ENCODE measurements at places on chromosomes 2 and 18. TPM values are rescaled to one million over a fixed set of nuclear protein-coding genes. Genes with fewer than 3 reads are reported as not detected.

DGUOK gene
- 64.8 TPM for total RNA-seq

GRCh38 chr18:37640504-37640903, 74.9 kb upstream of the CELF4 start:
- H3K27ac ChIP-seq: no peak overlapping the region
- H3K4me1 ChIP-seq: no peaks in the 10 kb centered on the region
- no peaks in the 10 kb centered on the region for H3K27me3 ChIP-seq
- DNase-seq: no peak

DNA sequence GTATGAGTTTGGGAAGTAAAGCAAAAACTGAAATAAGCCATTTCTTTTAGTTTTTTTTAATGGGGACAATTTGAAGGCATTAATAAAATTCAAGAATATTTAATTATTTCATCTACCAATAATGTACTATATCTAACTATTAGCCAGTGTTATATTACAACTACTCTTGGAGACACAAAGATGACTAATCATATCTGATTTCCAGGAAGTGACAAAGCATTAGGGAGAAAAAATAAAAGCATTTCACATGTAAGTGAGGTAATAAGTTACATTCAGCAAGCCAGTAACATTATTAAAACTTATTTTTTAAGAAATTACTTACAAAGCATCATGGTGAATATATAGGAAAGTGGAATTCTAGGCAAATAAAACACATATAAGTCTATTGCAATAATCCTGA, 781.3 kb upstream of the NRXN1 start:
- DNase-seq: no peak
- H3K27me3 ChIP-seq: no peaks in the 10 kb centered on the region
- no peak overlapping the region for H3K27ac ChIP-seq
- H3K4me3 ChIP-seq: no peak overlapping the region

- H3K27me3 ChIP-seq: no peaks in the 10 kb centered on the region
- H3K36me3 ChIP-seq: no peaks in the 10 kb centered on the region
- H3K4me3 ChIP-seq: no peak overlapping the region
- H3K4me1 ChIP-seq: peaks cover 35% of the 10 kb centered on the region
- no peak for DNase-seq
Observed at GRCh38 chr2:101980368-101980767, 11.4 kb upstream of the IL1R2 start.

DNA sequence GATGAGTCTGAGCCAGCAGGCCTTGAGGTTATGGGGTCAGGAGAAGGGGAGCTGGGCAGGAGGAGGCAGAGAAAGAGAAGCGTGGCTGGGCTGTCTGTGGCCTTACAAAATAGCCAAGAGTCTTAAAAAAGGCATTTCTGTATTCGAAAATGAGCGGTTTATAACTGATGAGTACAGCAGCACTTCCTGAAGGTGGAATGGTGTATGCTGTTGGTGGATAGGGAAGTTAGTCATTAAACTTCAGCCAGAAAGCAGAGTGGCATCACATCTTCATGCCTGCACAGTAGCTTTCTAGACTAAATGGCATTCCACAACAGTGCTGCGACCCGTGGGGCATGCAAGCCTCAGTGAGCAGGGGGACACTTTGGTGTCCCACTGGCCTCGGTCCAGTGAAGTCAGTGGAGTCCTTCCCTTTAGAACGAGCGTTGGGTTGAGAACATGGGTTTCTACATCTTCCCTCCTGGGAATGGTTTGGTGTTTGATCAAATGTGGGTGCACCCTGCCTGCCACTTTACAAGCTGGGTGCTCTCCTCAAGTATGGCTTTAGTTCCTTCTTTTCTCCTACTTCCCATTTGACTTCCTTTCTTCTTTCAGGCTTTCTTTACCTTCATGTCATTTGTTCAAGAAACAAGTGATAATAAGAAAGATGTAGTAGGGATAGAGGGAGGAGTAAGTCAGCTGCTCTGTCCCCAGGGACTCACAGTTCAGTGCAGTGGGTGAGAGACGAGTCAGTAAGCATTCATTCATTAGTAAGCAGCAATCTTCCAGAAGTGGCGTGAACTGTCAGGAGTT, 96.3 kb downstream of the ARMC9 start:
- H3K4me3 ChIP-seq: no peak overlapping the region
- no peaks in the 10 kb centered on the region for H3K27me3 ChIP-seq
- H3K27ac ChIP-seq: peak overlapping the region; percentile 25

DNA sequence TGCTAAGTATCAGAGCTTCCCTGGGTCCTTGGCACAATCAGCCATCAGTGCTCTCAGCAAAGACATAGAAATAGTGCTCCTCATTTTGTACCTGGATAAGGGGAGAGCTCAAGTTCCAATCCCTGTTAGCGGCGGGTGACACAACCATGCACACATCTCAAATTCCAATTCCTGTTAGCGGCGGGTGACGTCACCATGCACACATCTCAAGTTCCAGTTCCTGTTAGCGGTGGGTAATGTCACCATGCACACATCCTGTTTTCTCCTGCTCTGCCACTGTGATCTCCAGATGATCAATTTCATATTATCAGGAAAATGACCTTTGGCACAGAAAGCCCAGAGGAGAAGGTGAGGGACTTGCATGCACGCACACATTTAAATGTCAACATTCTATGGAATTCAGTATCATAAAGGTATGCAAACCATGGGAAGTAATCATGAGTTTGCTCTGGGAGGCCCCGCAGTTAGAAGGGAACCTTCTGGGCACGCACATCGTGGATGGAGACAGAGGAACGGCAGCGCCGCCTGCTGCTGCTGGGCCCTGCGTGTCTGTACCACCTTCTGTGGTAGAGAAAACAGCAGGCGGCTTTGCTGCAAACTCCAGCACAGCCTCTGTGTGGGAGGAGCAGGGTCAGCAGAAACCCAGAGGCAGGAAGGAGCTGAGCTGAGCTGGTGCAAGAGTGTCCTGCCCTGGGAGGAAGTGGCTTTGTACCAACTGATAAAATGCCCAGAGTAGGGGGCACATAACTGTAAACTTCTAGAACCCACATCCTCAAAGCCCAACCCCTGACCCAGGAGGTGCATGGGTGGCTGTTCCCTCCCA, 77.8 kb downstream of the MBP start:
- no peaks in the 10 kb centered on the region for H3K36me3 ChIP-seq
- no peaks in the 10 kb centered on the region for H3K27me3 ChIP-seq
- DNase-seq: peak; percentile 96
- peak overlapping the region; percentile 24 for H3K4me3 ChIP-seq

- DNase-seq: no peak
- peaks cover 27% of the 10 kb centered on the region for H3K36me3 ChIP-seq
- H3K27me3 ChIP-seq: no peaks in the 10 kb centered on the region
- H3K4me1 ChIP-seq: peaks cover 7% of the 10 kb centered on the region
Observed at GRCh38 chr2:47050762-47051161, 104.3 kb downstream of the STPG4 start.

- no peaks in the 10 kb centered on the region for H3K27me3 ChIP-seq
- no peaks in the 10 kb centered on the region for H3K4me1 ChIP-seq
- H3K36me3 ChIP-seq: no peaks in the 10 kb centered on the region
- no peak overlapping the region for H3K27ac ChIP-seq
Observed at GRCh38 chr18:78766651-78767533, 212.7 kb upstream of the SALL3 start.

DNA sequence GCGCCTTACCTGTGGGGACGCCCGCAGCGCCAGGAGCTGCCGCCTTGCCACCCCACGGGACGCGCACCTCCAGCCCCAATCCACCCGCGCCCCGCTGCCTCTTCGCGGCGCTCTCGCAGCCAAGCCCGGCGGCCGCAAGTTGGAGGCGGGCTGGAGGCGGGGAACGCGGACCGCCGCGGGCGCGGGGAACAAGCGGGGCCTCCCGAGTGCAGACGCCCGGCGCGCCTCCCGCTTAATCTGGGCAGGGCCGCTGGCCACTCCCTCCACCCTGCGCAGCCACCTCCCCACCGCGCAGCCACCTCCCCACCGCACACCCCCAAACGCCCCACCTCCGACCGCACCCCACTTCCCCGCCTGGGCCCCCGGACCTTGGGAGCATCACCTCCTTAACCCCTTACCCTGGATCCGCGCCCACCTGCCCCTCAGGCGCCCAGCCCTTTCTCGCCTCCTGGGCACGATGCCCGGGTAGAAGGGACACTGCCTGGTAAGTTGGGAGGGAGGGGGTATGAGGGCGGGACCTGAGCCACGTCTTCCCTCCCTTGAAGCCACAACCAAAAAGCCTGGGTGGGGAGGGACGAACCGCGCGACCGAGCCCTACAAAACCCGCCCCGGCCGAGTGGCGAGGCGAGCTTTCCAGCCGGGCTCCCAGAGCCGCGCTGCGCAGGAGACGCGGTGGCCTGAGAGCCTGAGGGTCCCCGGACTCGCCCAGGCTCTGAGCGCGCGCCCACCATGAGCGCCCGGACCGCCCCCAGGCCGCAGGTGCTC, at the start of the genes COL4A3 and COL4A4:
TSS of gene COL4A3 (plus strand) at position 627 of the 765 bp plus-strand sequence. CDS start at position 730, 103 bp downstream.
TSS of gene COL4A4 (minus strand) at position 208 of the 765 bp plus-strand sequence. CDS start 16,722 bp downstream, outside the sequence.
- H3K27ac ChIP-seq: no peak within 1 kb of the TSS
- DNase-seq: no peak
- H3K27me3 ChIP-seq: peaks cover 65% of the 10 kb centered on the region
- H3K36me3 ChIP-seq: no peaks in the 10 kb centered on the region

- H3K27ac ChIP-seq: no peak overlapping the region
- H3K4me3 ChIP-seq: no peak overlapping the region
- H3K27me3 ChIP-seq: peaks cover 8% of the 10 kb centered on the region
- DNase-seq: no peak
- H3K36me3 ChIP-seq: no peaks in the 10 kb centered on the region
- H3K4me1 ChIP-seq: peaks cover 20% of the 10 kb centered on the region
Observed at GRCh38 chr2:218785103-218785502, 3.2 kb downstream of the CYP27A1 start.

- no peaks in the 10 kb centered on the region for H3K27me3 ChIP-seq
- no peaks in the 10 kb centered on the region for H3K36me3 ChIP-seq
- no peak for DNase-seq
- no peak overlapping the region for H3K27ac ChIP-seq
Observed at GRCh38 chr2:101153787-101154186, 2.6 kb upstream of the TBC1D8 start.

- peaks cover 43% of the 10 kb centered on the region for H3K27me3 ChIP-seq
- no peak for DNase-seq
- no peak overlapping the region for H3K27ac ChIP-seq
- H3K4me3 ChIP-seq: no peak overlapping the region
Observed at GRCh38 chr18:2312440-2312839, 258.9 kb downstream of the METTL4 start.

DNA sequence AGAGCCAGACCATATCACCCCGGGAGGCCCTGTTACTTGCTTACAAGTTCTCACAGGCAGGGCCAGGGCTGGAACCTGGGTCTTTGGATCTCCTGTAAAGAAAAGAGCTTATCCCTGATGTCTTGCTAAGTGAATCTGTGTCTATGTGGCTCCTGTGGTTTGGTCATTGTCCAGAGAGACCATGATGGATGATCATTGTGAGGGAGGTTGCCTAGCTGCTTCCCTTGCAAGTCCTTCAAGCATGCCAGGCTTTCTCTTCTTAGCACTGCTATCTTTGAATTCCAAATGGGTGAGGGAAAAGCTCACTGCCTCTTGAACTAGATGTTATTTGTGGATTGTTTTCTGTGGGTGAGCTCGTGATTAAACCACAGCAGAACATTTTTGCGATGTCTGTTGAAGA, 151.6 kb downstream of the FSHR start:
- no peaks in the 10 kb centered on the region for H3K27me3 ChIP-seq
- no peak for DNase-seq
- H3K27ac ChIP-seq: no peak overlapping the region
- no peaks in the 10 kb centered on the region for H3K4me1 ChIP-seq
- no peak overlapping the region for H3K4me3 ChIP-seq

DNA sequence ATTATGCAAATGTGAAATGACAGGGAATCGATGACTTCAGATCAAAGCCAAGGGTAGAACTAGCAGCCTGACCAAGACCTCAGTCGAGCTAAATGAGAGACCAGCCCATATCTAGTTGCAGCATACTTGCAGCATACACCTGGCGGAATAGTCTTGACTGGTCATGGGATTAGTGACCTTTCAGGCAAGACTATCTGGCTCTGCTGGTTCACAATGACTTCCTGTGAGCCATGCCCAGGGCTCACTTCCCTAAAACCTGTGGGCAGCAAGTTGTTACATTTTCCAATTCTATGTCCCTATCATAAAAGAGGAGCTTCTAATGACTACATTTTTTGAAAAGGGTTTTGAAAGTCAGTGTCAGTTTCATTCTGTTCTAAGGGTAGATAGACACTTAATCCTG, 1624.9 kb upstream of the CELF4 start:
- DNase-seq: no peak
- H3K27me3 ChIP-seq: no peaks in the 10 kb centered on the region
- H3K36me3 ChIP-seq: no peaks in the 10 kb centered on the region

DNA sequence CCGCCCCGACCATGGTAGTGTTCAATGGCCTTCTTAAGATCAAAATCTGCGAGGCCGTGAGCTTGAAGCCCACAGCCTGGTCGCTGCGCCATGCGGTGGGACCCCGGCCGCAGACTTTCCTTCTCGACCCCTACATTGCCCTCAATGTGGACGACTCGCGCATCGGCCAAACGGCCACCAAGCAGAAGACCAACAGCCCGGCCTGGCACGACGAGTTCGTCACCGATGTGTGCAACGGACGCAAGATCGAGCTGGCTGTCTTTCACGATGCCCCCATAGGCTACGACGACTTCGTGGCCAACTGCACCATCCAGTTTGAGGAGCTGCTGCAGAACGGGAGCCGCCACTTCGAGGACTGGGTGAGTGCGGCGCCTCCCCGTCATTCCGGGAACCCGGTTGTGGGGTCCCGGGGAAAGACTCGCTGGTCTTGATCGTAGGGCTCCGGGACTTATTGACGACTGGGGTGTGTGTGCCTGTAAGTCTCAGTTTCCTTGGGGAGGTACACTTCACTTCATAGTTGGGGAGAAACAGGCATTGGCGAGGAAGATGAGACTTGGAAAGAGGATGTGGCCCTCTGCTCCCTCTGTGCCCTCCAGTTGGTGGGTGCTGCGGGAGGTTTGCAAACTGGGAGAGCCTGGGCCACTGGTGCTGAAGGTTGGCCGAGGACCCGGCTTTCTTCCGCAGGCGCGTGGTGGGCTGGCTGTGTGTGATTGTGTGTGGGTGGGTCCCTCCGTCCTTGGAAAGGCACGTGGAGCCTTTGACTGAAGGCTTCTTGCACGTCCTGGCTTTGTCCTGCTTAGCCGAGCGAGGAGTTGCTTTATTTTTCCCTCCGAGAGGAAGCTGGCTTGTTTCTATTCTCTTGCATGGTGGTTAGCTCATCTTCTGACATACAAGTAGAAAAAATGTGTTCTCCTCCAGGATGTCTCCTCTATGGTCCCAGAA, 886 bp downstream of the PRKCE start:
- peak overlapping the region; percentile 83 for H3K4me3 ChIP-seq
- no peak for DNase-seq
- peak overlapping the region; percentile 86 for H3K27ac ChIP-seq
- H3K36me3 ChIP-seq: no peaks in the 10 kb centered on the region
- peaks cover 31% of the 10 kb centered on the region for H3K4me1 ChIP-seq

Data from osteocyte (in vitro differentiated cells).